Stimulated activated CD4-positive, alpha-beta T cell treated with anti-CD3 and anti-CD28 coated beads, Interleukin-1b, Interleukin-23, amount 100 ng/mL, for 1 hour (primary cell): ENCODE measurements at places on chromosomes 5 and 9.

DNA sequence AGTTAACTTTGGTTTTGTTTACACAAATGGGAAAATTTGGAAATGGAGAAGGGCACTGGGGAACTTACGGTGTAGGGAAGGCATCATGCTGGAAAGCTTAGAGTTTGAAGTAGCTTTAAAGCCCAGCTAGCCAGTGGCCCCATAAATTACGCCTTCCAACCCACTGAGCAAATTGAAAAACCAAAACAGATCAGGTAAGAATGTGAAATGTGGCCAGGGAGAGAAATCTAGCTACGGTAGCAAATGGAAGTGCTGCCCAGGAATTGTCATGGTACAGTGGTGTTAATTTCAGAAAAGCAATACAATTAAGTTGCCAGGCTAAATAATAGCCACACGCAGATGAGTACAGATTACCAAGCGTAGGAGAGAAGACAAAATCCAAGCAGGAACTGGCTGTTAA, 654.8 kb downstream of the PRELID2 start:
- DNase-seq, result no peak

GRCh38 chr9:68705531-68706362, 707 bp downstream of the PIP5K1B start:
- no peak for DNase-seq

DNA sequence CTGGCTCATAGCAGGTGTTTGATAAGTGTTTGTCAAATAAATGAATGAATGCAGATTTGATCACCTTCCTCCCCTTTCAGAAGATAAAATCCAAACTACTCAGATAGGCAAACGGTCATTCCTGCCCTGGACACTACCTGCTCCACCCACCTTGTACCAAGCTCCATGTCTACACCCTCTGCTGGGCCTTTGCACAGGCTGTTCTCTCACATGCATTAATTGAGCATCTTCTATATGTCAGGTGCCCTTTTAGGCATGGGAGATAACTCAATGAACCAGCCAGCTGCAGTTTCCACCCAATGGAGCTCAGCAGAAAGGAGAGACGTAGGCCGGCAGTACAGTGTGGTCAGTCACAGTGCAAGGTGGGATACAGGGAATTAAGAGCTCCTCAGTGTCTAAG, 102.3 kb upstream of the CPEB4 start:
- DNase-seq, result no peak

GRCh38 chr5:152487130-152487529, 82.1 kb upstream of the NMUR2 start:
- no peak for DNase-seq

DNA sequence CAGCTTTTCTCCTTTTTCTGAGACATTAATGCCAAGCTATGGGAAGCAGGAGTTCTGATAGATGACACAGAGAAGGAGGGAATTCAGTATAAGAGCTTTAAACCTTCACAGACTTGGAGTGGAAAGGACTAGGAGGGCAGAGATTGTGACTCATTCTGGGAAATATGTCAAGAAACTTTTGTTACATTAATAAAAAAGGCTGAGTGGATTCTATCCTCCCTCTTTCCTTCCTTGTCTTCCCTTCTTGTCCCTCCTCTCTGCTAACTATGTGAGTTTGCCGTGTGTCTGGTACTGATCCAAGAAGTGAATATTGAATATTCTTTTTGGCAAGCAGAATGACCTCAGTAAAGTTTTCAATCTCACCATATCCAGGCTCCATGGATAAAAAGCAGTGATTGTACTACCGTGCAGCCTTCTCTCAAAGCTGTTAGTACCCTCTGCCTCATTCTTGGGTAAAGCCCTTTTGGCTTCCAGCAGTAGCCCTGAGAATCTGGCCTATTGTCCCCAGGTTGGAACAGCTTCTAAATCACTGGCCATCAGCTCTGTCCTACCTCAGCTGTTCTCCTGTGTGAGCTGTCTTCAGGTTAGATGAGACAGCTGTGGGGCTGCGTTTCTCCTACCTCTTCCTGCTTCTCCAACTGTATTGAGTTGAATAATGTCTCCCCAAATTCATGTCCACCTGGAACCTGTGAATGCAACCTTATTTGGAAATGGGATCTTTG, 73.9 kb downstream of the ATG10 start:
- DNase-seq, result no peak

DNA sequence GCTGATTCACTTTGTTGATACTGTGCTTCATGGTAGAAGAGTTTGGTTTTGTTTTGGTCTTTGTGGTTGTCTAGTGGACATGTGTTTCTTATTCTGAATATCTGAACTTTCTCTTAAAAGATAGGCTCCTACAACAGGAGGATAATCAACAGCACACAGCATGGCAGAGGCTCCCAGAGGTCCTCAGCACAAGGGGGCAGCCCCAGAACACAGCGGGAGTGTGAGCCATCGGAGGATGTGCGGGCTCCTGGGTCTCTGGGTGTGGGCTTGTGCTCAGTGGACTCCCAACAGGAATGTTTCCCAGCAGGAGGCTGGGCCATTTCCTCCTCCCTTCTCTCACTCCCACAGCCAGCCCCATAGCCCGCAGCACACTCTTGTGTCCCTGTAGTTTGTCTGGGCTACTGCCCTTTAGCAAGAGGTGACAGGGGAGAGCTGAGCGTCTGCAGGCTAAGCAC, 164.3 kb upstream of the OTULINL start:
- no peak for DNase-seq

DNA sequence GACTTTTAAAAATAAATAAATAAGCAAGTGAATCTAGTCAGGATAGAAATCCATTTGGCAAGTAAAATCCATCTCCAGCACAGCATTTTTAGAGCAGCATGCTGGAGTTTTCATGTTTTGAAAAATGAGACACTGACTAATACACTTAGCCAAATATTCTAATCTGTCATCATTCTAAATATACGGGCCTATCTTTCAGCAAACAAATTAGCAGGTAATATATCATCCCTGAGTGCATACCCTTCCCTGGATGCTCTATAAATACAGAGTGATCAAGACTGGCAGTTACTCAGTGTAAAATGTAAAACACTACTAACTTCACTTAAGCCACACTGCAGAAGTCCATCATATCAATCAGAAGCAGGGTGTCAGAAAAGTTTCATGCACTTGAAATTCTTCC, 58.4 kb downstream of the MLLT3 start:
- DNase-seq, result no peak

GRCh38 chr5:74314906-74315305, 325.6 kb downstream of the ENC1 start:
- no peak for DNase-seq

GRCh38 chr5:145999208-145999607, 62.8 kb downstream of the SH3RF2 start:
- DNase-seq, result no peak

DNA sequence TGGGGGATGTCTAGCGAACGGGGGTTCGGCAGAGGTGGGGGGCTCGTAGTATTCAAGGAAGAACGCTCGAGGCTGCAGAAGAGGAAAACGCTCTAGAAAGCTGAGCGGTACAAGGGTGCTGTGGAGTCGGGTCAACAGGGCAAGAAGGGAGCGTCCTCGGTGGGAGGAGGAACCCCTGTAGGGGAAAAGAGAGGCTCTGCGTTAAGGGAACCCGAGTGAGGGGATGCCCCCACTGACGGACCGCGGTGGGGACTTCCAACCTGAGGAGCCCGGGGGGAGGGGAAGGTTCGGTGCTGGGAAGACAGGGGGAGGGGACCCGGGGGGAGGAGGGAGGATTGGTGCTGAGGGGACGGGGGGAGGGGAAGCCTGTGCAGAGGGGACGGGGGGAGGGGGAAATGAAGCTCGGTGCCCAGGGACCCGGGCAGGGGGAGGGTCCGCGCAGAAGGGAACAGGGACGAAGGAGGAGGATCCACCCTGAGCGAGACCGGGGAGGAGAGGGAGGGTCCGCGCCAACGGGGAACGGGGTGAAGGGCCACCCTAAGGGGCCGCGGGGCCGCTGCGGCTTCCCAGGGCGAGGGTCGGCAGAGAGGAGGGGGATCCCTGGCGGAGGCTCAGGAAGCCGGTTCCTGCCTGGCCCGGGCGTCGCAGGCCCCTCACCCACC, 621 bp downstream of the NR6A1 start:
- DNase-seq, result no peak

DNA sequence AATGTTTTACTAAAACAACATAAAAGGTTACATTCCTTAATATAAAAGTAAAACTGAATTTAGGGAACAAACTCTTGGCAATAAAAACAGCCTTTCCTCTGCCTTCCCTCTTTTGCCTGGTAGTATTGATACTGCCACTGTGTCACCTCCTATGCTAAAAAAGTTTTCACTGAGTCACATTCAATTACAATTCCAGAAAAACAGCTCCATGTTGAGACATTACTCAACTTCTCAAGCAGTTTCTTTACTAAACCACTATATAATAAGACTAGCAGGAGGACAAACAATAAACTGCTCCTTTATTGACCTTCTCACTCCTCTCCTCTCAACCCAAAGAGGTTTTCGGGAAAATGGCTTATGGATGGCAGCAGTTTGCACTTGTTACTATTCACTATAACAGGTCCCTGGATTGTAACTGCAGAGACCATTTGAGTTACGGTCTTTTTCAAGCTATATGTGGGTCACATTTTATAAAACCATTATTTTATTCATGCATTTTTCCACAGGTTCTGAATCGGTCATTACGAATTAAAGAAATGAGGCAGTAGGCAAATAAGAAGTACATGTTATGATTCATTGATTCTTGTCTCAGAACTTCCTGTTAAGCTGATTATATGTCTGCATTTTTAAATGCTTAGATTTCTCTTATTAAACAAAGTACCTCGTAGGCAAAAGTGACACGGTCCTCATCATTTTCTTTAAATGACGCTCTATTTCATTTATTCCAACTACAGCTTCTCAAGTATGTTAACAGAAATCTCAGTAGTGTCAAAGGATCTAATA, 2.1 kb downstream of the ZDHHC21 start:
- DNase-seq, result no peak

DNA sequence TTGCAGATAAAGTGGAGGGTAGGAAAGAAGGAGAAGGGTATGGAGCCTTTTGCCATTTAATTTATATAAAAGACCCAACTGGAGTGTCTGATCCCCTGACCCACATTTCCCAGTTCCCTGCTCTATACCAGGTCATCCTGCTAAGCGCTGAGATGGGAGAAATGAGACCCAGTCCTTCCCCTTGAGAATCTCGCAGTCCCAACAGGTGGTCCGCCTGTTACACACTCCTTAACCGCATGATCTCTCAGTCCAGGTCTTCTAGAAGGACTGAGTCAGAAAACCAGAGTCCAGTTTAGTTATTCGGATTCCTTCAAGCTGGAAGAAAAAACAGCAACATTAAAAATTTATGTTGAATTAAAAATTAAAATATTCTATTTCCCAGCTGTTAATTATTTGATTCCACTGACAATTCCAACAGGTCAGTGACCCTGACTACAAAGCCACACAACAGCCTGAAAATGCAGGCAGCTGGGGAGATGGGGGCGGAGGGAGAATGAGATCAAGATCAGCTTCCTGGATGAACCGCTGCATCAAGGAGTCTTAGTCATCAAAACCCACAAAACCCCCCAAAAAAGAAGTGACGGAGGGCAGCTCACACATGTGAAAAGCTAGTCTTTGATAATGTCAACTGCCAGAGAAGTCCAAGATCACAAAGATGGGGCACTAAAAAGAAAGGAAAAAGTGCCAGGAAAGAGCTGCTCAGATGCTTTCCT, 44.0 kb downstream of the GGTA1 start:
- no peak for DNase-seq

- DNase-seq, result no peak
Observed at GRCh38 chr5:113052041-113052795, 75.6 kb downstream of the DCP2 start.

DNA sequence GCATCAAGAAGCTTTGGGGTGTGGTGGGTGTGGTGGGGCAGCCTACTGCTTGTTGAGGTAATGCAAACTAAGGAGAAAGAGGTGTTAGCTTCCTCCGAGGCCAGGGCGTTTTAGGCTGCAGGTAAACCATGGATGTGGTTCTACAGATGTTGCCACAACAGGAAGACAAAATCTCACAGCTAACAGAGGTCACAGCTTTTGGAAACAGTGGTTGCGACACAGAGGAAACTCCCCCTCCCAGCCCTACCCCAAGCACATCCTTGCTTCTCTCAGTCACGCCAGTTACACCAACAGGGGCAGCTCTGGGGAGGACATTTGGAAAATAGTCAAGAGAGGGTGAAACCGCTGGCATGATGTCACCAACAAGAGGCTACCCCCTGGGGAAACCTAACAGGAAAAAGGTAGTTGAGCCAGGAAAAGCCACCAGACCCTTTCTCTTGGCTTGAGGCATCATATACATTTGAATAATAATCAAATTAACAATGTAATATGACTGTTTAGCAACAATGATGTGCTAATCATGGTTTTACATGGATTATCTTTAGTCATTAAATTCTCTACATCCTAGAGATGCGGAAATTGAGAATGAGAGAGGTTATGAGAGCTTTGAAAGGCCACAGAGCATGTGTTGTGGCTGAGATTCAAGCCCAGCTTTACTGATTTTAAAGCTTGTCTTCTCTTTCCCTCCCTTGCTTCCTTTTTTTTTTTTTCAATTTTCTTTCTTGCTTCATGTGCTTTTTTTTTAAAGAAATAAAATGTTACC, 82.2 kb upstream of the IL12B start:
- peak; percentile 17 for DNase-seq

GRCh38 chr5:15574806-15575325, 74.9 kb downstream of the FBXL7 start:
- DNase-seq, result no peak

DNA sequence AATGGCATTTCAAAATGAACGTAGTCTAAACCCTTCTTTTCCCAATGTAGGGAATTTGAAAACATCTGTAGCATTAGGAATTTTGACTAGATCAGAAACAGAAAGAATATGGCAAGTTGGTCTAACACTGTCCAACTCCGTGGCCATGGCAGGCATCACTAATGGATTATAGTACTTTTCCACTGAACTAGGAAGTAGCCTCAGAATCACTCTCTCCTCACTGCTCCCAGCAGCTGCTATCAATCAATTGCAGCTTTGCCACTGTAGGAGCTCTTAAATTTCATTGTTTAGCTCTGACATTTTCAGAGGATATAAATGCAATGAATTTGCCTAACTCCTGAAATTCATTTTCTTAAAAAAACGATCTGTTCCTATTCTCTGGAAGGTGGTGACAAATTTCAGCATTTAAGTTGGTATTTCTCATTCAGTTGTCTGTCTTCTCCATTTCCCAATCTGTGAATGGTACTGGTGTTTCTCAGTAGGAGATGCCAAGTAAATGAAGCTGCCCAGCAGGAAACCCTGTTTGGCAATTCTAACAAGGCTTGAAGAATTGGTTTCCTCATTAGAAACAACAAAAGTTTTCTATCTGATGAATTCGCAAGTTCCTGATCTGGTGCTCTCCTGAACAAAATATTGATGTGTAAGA, 64.7 kb downstream of the TLR4 start:
- DNase-seq, result no peak
